Tibial nerve (tissue), 4 donors: ENCODE measurements at places on chromosomes 6 and 20.

DNA sequence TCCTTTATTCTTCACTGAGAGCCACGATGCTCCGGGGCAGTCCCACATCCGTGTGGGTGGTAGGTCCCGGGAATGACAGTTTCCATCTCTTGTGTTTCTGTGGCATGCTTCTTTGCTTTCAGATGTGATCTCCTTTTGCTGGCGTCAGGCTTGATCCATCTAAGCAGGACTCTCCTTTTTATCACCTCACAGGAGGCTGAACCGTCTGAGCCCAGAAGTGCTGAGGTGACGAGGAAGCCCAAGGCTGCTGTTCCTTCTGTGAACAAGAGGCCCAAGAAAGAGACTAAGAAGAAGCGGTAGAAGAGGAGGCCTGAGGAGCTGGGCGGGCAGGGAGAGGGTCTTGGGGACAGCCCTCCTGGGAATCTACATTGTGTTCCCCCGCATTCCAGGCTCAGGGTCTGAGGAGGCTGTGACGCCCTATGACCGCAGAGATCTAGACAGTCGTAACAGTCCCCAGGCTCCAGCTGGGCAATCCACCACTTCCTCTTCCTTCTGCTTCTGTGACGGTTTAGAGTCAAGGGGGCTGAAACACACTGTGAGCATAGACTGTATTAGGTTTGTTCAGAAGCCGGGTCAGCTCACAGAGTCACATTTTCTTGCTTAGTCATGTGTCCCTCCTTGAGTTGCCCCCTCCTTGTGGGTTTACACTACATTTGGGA lies 26.8 kb downstream of the MANBAL start:
- DNase-seq = no peak

- no peak for DNase-seq
Measured at GRCh38 chr6:145349950-145350510, 385.3 kb downstream of the EPM2A start.

DNA sequence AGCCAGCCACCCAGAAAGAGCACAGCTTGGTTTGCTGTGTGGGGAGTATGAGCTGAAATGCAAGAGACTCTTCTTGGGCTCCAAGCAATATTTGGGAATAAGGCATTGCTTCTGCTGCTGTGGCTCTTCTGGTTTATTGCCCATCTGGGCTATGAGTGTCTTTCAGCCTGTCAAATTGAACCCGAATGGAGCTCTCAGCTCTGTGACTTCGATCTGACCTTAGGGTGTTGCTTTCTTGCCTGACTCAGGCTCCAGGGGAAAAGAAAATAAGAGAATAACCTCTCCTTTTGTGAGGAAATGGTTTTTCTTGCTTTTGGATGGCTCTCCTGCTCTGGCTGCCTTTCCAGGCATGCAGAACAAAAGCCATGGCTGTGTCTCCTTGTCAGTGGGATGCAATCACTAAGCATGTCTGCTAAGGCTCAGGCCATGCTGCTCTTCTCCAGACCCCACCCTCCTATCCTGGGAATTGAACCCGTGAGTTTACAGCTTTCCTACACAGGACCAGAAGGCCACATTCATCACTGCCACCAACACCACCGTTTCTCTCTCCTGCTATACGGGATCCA lies 169.4 kb upstream of the JAG1 start:
- DNase-seq = no peak

DNA sequence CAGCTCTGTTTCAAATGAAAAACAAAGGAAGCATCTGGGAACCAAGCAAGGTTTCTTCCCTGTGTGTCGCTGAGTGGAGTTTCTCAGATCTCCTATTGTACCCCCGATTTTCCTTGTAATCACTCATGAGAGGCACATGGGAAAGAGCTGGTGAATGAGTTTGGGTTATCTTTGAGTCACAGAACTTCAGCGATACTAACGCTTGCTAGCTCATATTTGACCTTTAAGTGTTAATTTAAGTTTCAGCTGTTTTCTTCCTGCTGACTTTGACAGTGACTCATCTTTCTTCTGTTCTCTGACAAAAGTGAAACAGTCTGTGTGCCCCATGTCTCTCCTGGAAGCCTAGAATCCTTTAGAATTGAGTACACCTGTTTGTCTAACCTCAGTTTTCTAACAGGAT lies 261.1 kb upstream of the RGS17 start:
- no peak for DNase-seq

DNA sequence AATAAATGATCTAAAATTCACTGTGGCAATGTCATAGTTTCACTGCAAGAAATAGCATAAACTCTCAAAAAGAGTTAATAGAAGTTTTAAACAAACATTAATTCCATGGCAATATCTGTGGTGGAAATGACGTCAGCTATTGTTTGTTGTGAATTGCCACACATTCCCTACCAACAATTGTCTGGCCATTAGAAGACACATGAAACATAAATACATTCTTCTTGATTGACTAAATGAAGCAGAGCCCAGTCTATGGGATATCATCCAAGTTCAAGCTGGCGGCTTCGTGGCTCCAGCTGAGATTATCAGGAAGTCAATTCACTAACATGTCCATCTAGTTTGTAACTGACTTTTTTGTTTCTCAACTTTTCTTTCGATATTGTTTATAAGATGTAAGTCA lies 369.0 kb downstream of the ARHGAP18 start:
- no peak for DNase-seq

- DNase-seq = no peak
Measured at GRCh38 chr6:7373739-7374138, 15.8 kb downstream of the CAGE1 start.

- no peak for DNase-seq
Measured at GRCh38 chr6:55822005-55822404, 53.4 kb downstream of the BMP5 start.

- no peak for DNase-seq
Measured at GRCh38 chr20:61056627-61057442, 195.2 kb upstream of the CDH4 start.

DNA sequence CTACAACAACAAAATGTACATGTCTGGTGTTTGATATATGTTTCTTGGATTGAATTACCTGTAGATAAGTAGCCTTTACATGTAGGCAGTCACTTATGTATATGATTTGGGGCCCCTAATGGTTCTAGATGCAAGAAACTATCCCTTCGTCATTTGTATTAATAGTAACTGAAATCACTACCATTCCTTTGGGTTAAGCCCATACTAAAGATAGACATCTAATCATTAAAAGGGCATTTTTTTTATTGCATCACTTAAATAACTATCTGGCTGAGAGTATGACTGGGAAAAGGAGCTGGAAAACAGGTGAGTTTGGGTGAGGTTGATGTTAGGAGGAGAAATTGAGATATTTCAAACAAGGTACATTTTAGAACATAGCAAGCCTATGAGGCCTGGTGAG lies 213.5 kb upstream of the PLN start:
- DNase-seq = no peak

DNA sequence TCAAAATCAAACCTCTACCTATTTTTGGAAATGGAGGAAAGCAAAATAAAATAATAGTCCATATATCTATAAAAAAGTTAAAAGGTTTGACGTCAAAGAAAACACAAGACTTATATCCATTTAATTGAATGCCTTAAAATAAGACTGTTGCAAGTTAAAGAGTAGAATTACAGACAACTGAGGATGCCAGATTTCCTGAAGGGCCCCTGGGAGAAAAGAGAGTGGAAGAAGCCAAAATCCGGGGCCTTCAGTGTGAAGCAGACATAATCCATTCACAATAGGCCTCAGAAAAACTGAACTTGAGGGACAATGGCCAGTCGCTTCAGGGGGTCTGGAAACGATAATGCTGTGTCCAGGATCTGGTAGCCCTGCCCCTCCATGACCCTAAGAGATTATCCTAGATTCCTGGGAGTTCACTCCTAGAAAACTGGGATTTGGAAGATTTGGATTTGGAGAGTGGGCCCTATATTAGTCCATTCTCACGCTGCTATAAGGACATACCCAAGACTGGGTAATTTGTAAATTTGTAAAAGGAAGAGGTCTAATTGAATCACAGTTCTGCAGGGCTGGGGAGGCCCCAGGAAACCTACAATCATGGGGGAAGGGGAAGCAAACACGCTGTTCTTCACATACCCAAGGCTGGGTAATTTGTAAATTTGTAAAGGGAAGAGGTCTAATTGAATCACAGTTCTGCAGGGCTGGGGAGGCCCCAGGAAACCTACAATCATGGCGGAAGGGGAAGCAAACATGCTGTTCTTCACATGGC lies 94.0 kb upstream of the SLC2A12 start:
- no peak for DNase-seq
